ENCODE measurements at places on chromosomes 12 and 14.
A peak's percentile ranks its signal among the peaks of the same experiment; 100 is the strongest.

DNA sequence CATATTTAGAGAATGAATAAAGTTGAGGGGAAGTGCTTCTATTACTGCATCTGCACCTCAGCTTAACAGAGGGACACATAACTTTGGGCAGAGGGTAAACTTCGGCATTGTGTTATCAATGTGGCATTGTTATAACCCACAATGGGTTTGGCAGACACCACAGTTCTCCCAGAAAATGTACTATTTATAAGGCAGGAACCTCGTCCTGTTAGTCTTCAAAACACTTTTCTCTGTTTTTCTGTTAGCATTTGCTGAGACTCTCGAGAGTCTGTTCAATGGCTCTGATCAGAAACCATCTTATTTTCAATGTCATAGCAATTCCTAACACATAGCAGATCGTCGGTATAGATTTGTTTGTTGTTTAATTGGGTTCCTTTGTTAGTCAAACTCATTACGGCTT, 13.9 kb downstream of the PPP1R36 start:
- no peak for DNase-seq

DNA sequence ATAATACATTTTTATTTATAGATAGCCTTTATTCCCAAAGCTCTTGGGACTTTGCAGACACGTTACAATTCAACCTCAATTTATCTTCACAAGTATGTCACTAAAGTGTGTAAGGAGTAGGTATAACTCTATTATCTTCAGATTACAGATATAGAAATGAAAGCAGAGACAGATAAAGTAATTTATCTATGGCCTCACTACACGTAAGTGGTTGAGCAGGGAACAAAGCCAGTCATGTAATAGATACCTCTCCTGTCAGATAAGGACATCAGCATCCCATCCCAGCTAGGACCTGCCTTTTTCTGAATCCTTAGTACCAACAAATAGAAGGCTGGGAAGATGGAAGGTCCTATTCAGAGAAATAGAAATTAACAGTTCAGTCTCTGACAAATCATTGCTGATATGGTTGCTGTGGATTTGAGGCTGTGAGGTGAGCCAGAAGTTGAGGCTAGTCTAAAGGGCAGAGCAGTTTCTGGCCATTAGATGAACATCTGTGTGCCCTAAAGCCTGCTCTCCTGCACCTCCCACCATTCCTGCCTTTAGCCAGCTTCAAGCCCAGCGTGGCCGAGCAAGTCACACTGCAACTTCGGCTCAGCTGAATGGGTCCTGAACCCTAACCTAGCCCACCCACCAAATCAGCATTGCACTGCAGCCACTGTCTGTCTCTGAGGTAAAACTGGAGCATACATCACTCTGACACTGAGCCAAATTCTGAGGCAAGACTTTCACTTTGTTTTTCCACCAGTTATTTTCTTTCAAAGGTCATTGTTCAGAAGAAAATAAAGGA, 71.1 kb upstream of the PLEKHA5 start:
- DNase-seq = no peak

DNA sequence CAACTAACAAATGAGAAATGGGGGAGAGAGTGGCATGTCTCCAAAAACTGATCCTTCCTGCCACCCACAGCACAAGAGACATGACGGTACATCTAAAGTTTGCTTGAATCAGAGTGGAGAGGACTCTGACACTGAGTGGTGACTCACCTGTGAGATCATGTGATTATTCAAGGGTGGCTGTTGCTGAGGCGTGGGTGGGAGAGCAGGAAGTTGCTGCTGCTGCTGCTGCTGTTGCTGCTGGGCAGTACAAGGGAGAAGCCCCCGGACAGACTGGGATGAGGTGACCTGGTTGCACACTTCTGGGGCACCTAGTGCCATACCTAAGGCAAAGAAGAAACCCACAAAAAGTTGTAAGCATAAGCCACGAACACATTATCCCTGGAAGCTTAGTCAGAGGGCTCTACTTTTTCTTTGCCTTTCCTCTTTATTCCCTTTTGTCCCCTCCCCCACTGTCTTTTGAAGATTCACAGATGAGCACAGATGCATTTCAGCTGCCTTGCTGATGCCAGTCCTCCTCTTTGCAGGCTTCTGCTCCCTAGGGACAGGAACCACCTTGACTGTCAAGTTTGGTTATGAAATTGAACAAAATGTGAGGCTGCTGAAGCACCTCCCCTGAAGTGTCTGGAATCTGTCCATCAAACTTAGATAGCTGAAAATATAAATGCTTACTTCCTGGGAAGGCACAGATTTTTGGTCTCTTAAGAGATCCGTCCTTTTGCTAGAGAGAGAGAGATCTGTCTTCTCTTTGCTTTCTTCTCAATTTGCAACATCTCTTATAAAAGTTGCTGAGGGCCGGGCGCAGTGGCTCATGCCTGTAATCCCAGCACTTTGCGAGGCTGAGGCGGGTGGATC, 29.4 kb upstream of the STAC3 start:
- DNase-seq = peak; percentile 39

- no peak for DNase-seq
These were observed 21.4 kb upstream of the IGF1 start for GRCh38 chr12:102501773-102502172.

GRCh38 chr14:69046476-69046860, 67.4 kb upstream of the ACTN1 start:
- no peak for DNase-seq

DNA sequence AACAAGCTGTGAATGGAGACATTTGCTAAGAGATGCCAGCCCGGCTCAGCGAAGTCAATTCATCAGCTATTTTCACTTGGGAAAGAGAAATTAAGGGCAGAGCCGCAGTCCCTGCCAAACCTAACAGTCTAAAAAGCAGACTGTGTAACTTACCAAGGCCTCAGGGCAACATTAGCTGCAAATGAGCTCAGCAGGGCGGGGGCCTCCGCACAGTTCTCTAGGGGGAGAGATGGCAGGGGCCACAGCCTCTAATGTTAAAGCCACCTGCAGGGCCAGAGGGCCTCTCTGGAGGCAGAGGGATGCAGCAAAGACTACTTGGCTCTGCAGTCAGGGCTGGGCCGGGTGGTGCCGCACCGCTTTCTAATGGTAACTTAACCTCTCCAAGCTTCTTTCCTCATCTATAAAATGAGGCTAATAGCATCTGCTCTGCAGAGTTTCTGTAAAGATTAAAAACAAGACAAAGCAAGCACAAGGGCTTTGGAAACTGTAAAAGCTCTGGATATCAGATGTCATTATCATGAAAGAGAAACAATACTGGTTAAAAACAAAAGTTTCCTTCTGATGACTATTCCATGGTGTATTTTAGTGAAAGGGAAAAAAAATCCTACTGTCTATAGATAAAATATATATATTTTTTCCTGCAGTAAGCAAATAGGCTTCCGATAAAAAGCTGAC, 13.4 kb upstream of the GPRC5A start:
- no peak for DNase-seq

DNA sequence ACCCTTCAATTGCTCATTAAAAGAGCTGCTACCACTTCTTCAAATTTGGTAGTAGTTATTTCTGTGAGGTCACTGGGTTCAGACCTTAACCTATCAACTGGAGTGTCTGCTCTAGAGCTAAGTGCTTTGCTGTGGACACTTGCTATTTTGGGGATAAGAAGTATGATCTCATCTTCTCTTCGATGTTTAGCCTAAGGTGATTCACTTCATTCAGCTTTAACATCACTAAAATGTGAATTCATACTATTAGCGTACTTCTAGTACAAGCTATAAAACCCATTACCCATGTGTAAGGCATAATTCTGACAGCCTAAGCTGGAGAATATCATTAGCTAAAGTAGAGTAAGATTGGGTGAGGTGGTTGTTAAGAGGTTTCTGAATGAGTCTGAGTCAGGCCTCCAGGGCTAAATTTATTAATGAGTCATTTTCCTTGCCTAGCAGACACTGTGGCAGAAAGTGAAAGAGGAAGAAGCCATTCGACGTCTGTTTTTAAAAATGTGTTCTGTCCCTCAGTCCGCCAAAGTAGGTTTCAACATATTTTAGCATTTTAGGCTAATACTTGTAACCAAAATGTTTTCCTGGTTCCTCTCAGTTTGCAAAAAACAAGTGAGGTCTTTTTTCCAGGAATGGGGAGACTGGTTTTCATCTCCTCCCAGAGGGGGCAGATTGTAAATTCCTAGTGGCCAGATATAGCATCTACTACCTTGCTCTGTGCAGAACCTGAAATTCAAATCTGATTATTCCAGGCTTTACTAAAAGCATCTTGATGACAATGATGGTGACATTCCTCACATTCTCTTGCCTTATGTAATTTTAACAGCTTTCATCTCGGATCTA, 103.6 kb downstream of the SSPN start:
- no peak for DNase-seq

GRCh38 chr14:105413544-105413886, 6.1 kb upstream of the MTA1 start:
- DNase-seq = no peak

GRCh38 chr14:54537651-54538050, 27.9 kb downstream of the CGRRF1 start:
- DNase-seq = no peak

DNA sequence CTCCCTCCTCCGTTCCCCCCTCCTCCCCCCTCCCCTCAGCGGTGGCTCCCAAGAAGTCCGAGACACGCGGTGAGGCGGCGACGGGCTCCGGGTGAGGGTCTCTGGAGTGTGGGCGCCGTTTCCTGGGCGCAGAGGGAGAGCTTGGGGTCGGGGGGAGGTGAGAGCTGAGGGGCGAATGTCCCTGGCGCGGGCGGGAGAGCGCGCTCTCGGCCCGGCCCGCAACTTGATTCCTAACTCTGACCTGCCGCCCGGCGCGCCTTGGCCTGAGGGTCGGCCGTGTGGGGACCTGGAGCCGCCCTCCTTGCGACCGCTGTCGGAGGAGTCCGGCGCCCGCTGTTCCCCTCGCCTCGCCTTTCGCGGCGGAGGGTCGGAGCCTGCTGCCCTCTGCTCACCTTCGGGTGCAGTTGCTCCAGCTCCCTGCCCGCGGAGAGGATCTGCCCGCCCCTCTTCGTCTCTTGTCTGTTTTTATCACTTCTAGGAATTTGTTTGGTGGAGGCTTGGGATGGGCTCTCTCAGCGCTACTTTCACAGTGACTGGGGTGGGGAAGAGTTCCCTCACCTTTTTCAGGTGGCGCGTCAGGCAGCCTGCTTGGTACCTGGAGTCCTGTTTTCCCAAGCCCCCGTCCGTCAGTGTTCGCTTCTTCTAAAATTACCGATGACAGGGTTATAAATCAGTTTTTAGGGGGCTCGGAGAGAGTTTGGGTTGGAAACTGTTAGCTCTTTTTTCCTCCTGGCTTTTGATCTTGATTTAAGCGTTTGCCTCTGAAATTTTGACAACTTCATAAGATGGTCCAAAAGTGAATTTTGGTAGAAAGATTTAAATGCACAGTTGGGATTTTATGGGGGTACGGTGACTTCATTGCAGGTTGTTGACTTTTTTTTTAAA, 495 bp downstream of the ADIPOR2 start:
- DNase-seq = peak; percentile 6

DNA sequence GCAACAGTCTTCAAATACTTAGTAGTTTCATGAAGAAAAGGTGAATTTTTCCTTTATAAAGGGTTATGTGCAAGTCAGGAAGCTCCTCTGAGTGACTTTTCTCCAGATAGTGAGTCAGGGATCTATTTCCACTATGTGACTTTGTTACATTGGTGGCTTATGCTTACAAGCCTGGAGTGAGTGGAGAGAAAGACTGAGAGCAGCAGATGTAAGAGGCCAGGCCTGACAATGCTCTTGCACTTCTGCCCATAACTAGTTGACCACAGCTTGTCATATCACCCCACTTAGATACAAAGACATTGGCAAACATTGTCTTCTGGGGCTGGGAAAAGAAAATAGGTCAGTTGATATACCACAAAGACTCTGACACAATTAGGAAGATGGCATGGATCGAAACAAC, 236.5 kb downstream of the PDZRN4 start:
- DNase-seq = no peak

GRCh38 chr12:110741341-110742095, 1.2 kb downstream of the PPP1CC start:
- DNase-seq = no peak

All from stimulated activated CD8-positive, alpha-beta memory T cell treated with anti-CD3 and anti-CD28 coated beads, Interleukin-4, amount 100 ng/mL, for 1 hour (primary cell).